ENCODE measurements at places on chromosomes 16 and 17. TPM values are rescaled to one million over a fixed set of nuclear protein-coding genes. Genes with fewer than 3 reads are reported as not detected.

- no peak for DNase-seq
Measured at GRCh38 chr17:40607641-40608040, 40.0 kb downstream of the SMARCE1 start.

- DNase-seq = no peak
Measured at GRCh38 chr16:70665113-70665694, 18.8 kb downstream of the IL34 start.

DNA sequence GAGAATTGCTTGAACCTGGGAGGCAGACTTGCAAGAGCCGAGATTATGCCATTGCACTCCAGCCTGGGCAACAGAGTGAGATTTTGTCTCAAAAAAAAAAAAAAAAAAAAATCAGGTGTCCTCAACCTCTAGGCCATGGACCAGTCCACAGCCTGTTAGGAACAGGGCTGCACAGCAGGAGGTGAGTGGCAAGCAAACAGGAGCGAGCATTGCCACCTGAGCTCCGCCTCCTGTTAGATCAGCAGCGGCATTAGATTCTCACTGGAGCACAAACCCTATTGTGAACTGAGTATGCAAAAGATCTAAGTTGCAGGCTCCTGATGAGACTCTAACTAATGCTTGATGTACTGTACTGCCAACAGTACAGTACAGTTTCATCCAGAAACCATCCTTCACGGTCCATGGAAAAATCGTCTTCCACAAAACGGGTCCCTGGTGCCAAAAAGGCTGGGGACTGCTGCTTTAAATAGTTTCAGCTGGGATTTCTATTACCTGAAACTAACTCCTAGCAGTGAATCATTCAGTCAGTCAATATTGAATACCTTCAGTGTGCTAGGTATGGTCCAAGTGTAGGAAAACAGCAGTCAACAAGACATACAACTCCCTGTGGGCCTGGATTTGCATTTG, 56.3 kb upstream of the DHX40 start:
- peak; percentile 33 for DNase-seq

DNA sequence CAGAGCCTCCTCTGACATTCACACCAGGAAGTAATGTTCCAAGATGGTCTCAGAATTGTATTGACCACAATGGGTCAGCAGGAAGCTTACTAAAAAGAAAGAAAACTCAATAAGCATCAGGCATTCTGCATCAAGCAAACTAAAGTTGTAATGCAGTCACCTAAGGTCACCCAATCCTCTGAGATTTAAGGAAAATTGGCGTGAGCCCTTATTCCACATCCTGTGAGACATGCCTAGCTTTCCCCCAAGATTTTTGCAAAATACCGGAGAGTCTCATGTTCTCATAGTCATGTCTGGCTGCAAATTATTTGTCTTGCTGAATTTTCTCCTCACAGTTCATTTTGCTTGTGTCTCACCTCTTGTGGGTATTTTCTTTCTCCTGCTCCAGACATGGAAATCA, 417.1 kb upstream of the SOX9 start:
- DNase-seq = no peak

DNA sequence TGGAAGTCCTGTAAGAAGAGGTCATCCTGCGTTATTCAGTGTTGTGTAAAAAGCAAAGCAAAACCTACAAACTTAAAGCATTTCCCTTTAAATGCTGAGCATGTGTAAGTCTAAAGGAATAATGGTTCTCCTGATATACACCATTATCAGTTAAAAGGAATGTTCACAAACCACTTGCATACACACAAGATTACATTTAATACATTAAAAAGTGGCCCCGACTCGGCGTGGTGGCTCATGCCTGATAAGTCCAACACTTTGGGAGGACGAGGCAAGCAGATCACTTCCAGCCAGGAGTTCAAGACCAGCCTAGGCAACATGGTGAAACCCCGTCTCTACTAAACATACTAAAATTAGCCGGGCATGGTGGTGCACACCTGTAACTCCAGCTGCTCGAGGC, 30.5 kb downstream of the CPPED1 start:
- DNase-seq = peak; percentile 65

- DNase-seq = no peak
Measured at GRCh38 chr17:66135896-66136295, 56.0 kb downstream of the CEP112 start.

ARL17B gene
- 9.4 TPM for total RNA-seq

MPP2 gene
- total RNA-seq = 2.3 TPM

DNA sequence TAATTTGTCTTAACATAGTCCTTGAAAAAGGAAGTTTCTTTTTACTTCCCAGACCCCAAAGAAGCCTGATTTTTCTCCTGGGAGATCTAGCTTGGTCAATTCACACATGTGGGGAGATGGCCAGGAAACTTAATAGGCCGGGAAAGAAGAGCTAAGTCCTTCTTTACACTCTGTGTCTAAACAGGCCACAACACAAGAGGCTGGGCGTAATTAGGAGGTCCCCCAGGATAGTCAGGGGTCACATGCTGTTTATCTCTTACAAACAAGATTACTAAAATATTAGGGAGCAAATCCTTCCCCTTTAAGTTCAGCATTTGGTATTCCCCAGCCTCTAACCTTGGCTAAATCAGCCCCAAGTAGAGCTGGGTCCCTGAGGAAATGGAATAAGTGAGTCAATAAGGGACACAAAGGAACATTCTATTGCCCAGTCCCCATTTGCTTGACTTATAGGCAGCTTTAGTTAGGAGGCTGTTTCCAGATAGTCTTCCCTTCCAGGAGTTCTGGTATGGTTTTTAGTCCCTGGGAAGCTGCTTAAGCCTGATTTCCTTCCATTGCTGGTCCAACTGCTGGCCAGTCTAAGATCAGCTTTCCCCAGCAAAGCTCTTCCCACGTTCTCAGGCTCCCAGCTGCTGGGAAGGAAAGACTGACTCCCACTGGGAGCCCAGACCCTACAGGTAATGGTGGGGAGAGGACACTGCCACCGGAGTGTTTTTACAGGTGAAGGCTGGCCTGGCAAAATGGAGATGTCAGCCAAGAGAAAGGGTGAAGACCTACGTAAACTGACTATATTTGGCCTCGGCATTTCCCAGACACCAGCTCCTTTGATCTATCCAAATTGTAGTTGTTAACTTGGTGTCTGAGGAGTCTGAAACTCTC, 14.1 kb upstream of the HOXB9 start:
- DNase-seq = no peak

TMED6 gene
- 1.2 TPM for total RNA-seq

DNA sequence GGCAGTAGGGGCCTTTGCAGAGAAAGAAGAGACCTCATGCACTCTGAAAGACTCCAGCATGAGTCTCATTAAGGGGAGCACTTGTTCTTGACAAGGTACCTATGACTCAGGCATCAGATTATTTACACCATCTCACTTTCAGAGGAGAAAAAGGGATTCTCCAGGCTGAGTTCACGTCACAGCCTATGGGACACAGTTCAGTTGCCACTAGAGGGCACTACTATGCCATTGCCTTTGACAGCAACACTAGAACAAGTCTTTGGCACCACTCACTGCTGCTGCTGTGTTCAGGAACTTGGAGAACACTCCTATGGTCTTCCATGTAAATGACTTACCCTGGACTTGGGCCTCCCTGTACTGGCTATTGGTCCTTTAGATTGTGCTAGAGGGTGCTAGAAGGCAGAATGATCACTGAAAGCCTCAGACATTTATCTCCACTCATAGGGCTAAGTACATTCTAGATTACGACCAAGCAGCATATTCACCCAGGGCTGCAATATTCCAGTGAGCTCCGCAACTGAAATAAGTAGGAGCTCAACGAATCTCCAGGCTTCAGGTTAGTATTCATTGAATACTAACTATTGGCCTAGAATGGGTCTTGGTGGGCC, 225.1 kb upstream of the CA10 start:
- no peak for DNase-seq

DNA sequence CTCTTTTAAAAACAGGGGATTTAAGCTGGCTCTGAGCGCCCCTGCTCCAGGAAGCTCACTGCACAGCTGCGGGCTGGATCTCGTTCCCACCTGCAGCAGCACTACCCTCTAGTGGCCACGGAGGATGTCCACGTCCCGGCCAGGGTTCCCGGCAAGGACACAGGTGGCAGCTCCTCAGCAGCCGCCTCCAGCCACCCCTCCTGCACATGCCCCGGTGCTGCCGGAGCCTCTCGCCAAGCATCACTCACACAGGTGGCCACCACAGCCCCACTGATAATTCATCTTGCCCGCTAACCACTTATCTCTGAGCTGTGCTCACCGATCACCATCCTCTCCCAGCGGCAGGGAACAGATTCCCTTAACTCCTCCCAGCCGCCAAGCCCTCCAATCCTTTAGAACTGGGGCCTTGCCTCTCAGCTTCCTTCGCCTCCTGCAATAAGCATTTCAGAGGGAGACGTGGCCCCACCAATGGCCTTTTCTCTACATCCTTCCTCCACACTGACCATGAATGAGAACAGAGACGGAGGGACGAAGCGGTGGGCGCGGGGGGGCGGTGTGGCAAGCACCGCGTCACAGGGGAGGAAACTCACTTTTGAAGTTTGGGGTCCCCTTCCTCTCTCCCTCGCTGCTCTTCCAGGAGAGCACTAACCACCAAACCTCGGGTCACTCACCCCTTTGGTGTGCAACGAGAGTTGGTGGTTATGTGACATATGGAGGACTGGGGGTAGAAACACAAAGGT, 222.1 kb downstream of the RBFOX3 start:
- DNase-seq = no peak

CCL3 gene
- total RNA-seq = 33.7 TPM

- DNase-seq = no peak
Measured at GRCh38 chr17:27741971-27742575, 58.3 kb downstream of the NOS2 start.

- DNase-seq = no peak
Measured at GRCh38 chr16:31110106-31111034, 2.2 kb downstream of the BCKDK start.

DNA sequence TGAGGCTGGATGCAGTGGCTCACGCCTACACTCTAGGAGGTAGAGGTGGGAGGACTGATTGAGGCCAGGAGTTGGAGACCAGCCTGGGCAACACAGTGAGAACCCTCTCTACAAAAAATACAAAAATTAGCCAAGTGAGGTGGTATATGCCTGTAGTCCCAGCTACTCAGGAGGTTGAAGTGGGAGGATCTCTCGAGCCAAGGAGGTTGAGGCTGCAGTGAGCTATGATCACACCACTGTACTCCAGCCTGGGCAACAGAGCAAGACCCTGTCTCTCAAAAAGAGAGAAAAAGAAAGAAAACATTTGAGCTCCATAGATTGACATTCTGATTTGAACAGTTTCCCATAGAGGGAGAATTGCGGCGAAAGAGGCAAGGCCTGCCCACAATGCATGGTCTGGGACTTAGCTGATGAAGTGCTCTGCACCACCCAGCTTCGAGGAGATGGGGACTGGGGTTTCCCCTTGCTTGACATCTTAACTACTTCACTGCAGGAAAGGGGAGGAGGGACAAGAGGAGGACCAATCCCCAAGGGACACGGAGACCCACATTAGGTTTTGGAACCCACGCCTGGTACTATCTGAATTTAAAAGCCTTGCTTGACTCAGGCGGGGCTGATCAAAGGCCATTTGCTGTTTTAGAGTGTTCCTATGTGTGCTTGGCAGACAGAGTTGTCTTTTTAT, 21.7 kb downstream of the MSI2 start:
- DNase-seq = no peak

DNA sequence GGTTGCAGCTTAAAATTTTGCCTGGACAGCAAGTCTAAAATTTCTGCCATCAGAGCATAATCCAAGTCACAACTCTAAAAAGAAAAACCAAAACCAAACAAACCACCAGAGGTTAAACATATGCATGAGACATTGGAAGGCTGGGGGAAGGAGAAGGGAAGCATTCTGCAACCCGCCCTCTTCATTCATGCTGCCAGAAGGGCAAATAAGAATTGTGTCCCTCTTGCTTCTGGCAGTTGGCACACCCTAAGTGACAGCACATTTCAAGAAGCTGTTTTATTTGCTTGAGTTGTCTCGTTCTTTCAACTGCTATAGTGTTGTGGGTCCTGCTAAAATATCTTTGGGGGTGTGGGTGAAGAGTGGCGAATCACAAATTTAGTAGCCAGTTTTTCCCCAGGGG, 99.6 kb downstream of the SKAP1 start:
- no peak for DNase-seq

OR1A1 gene
- total RNA-seq = not detected

DNA sequence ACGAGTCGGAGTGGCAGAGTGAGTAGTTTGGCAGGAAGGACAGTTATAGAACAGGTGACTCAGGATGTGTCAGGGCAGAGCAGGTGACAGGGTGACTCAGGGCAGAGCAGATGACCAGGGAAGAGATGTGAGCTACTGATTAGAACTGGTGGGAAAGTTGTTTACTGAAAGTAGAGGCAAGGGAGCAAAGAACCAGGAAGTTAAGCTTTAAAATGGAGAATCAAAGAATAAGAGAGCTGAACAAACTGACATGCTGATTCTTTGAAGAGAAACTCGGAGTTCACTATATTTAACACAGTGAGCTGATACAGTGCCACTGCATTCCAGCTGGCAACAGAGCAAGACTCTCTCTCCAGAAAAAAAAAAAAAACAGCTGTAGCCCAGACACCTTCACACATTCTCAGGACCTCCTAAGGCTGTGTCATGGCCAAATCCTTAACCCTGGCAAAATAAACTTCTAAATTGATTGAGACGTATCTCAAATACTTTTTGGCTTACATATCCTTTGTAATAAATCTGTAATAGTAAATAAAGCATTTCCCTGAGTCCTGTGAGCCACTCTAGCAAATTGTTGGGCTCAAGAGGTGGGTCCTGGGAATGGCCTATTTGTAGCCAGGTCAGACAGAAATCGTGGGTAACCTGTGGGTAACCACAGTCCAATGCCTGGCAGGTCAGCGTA, 12.3 kb upstream of the UBE2I start:
- DNase-seq = no peak

GAA gene
- total RNA-seq = 61.4 TPM

ACE gene
- total RNA-seq = 14.1 TPM

GRCh38 chr17:17900615-17901520, 64.1 kb upstream of the SREBF1 start:
- no peak for DNase-seq

DNA sequence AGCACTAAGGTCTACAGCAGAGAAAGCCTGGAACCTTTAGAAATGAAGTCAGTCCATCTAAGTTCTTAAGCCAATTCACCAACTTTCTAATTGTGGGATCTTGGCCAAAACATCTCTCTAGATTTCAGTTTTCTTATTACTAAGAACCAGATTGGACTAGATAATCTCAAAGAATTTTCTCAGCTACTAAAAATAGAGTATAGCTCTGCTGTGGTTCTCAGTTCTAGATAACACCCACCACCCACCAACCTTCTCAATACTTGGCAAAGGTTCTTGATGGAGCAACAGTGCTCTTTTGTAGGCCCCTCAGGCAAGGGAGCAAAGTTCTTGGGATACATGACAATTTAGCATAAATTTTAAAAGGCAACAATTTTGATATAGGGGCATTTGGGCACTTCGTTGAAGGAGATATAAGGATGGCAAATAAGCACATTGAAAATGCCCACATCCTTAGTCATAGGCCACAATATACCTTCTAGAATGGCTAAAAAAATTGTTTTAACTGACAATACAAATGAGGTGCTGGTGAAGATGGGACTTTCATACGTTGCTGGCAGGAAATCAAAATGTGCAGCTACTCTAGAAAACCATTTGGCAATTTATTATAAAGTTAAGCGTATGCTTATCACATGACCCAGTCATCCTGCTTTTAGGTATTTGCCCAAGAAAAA, 74.4 kb upstream of the TMEM132E start:
- no peak for DNase-seq

- DNase-seq = no peak
Measured at GRCh38 chr17:12068946-12069345, 48.3 kb downstream of the MAP2K4 start.
